ENCODE measurements at places on chromosomes 1 and 21.

DNA sequence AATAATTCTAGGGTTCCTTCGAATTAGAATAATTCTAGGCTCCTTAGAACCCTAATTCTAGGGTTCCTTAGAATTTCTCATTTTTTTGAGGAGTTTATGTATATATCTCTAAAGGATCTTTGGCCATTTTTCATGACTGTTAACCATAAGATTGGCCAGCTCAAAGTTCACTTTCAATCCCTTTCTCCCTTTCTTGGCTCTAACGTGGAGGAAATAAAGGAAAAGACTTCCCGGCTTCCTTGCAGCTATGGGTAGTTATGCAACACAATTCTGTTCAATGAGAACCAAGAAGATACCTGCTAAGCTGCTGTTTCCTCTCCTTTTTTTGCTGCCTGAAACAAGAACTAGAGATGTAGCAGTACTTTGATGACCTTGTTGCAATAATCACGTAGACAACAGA is 27.2 kb downstream of the SLC35A3 start:
- no peak for DNase-seq

GRCh38 chr1:94602802-94603625 is 61.5 kb upstream of the F3 start:
- no peak for DNase-seq

DNA sequence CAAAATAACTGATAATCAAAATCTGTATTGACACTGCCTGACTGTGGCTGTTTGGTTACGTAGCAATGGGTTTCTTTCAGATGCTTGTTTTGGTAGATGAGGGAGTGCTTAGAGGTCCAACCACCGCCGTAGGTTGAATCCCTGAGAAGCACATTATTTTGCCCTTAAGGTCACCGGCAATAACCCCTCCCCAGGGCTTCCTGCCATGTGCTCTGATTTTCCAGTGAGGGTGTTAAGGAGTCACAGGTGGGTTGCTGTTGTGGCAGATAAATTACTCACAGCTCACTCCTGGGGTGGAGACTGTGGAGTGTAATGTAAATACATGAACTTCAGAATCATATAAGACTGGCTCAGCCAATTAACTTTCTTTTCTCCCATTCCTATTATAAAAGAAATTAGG is 81.5 kb upstream of the ZP4 start:
- no peak for DNase-seq

DNA sequence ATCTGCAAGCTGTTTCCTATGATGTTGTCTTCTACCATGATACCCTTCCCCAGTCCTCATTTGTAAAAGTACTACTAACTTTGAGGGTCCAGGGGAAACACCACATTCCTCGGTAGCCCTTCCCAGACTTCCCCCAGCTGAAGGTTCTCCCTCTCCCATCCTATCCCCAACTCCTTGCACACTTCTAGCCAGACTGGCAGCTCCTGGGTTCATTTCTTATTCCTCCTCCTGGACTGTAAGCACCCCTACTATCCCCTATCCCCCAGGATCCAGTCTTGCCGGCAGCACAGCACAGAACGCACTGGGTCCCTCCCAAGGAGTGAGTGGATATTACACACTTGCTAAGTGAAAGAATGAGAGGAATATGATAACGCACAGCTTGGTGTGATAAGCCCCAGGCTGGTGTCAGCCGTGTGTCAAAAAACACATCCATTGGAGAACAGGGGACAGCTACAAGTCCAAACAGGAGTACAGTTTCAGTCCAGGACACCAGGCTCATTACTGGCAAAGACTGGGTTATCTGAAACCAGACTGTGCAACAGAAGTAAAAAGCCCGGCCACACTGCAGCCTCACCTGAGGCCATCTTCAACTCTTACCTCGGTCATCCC is 100.2 kb downstream of the SSBP3 start:
- DNase-seq: no peak

- no peak for DNase-seq
Observed at GRCh38 chr1:89254658-89255287, 17.9 kb downstream of the GBP5 start.

DNA sequence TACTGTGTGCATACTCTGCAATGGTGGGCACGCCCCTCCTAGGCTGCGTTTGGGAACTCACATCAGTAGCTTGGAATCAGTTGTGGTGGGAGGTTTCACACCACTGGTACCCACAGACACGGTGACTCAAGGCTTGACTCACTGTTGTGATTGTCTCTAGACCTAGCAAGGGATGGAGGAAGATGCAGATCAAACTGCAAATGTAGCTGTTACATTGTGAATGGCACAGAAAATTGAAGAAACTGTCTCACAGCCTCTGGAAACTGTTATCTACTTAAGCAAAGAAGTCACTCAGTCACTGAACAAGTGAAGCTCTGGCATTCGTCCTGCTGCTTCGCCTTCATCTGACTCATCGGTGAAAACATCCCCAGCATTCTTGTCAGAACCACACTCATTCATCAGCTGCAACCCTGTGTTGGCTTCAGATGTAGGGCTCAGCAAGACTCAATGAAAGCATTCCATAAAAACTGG is 59.5 kb downstream of the POFUT2 start:
- DNase-seq: no peak

- DNase-seq: no peak
Observed at GRCh38 chr1:155093911-155094621, 15.4 kb downstream of the EFNA3 start.

DNA sequence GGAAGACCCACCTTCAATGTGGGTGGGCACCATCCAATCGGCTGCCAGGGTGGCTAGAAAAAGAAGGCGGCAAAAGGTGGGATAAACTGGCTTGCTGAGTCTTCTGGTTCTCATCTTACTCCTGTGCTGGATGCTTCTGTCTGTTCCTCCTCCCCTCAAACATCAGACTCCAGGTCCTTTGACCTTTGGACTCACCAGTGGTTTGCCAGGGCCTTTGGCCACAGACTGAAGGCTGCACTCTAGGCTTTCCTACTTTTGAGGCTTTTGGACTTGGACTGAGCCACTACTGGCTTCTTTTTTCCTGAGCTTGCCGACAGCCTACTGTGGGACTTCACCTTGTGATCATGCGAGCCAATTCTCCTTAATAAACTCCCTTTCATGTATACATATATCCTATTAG is 55.9 kb downstream of the VCAM1 start:
- no peak for DNase-seq

DNA sequence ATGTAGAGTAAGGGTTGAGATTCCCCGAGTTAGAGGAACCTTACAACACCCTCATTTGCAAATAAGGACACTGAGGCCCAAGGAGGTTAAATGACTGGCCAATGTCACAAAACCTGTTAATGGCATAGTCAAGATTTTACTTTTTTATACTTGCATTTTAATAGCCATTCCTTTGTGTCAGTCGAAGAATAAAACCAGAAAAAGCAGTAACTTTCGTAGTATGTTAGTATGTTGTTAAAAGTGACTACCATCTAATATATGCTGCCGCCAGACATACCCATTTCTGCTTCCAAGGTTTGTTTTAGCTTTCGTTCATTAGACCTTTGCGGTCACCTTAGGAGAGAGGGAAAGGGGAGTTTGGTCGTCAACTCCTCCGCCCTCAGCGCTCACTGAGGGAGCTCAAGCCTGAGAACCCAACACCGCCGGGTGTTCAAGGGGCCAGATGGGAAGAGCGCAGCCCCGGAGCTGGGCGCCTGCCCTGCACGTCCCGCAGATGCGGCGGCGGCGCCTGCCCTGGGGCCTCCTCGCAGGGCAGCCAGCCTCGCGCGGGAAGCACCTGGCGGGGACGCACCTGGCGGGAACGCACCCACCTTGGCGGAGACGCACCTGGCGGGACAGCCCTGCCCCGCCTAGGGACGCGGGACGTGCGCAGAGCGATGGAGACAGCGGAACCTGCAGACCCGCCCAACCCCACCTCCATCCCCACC is 466 bp downstream of the VPS26C start:
- DNase-seq: no peak

- DNase-seq: no peak
Observed at GRCh38 chr1:21820597-21821232, 8.7 kb downstream of the LDLRAD2 start.

DNA sequence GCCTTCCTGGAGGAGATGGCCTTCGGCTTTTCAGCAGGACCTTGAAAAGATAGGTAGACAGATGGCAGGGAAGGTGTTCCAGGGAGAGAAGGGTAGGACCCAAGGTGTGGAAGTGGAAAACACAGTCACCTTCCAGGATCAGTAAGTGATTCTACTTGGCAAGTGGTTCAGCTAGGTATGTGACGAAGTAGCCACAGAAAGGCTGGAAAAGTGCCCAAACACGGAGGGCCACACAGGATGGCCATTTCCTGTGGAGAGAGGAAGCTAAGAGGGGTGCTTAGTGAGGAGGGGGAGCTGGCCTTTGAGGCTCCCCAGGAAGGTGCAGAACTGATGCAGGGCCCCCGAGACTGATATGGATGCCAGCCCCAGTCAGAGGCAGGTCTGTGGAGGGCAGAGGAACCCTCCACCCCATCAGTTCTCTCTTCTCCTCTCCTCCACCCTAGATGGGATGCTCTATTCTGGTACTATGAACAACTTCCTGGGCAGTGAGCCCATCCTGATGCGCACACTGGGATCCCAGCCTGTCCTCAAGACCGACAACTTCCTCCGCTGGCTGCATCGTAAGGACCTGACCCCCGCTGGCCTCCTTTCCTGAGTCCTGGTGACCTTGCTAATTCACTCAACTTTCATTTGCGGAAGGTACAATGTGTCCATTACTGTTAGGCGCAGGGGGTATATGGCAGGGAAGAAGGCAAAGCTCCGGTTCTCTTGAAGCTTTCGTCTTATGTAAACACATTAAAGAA is 6.8 kb downstream of the SEMA4A start:
- no peak for DNase-seq

GRCh38 chr1:4408380-4408779 is 246.0 kb upstream of the AJAP1 start:
- no peak for DNase-seq

GRCh38 chr1:245288796-245289195 is 134.0 kb downstream of the KIF26B start:
- no peak for DNase-seq

- DNase-seq: no peak
Observed at GRCh38 chr1:245651093-245651492, 496.3 kb downstream of the KIF26B start.

Data from GM12891 (cell line).